Mesenteric fat pad (tissue), 1 donor: ENCODE measurements at places on chromosomes 2 and 18.

DNA sequence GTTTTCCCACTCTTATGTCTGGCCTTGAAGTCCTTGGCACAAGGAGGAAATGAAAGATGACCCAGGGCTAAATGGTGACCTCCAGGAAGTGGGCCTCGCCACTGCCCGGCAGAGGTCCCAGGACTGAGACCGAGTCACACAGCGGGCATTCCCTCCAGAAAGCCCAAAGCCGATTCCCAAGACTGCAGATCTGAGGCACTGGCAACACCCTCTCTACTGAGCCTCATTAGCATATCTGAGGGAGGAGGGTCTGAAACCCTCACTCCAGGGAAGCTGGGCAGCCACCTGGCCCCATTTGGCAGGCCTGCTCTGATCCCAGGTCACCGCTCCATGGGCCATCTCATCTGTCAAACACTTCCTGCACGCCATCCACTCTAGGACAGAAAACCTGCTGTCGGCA lies 29.1 kb downstream of the FAM178B start:
- no peak for DNase-seq

- DNase-seq, result no peak
Measured at GRCh38 chr2:6940820-6941219, 23.6 kb downstream of the RNF144A start.

DNA sequence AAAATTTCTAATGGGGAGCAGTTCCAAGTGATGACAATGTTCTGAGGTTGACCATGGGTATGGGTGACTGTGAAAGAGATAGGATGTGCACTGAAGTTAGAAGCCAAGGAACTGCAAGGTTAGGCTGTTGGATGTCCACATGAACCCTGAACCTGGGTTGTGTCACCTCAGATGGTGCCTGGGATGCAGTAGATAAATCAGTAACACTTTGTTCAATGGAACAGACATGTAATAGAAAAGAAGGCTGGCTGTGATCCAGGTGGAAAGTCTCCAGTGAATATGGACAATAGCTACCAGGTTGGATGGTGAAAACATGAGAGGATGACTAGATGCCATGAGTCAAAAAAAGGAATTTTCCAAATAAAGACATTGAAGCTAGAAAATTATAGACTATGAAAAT lies 131.4 kb downstream of the TRABD2A start:
- no peak for DNase-seq

GRCh38 chr2:47422016-47422415 lies 19.1 kb downstream of the MSH2 start:
- no peak for DNase-seq

GRCh38 chr2:59888015-59888414 lies 665.4 kb downstream of the BCL11A start:
- DNase-seq, result no peak

DNA sequence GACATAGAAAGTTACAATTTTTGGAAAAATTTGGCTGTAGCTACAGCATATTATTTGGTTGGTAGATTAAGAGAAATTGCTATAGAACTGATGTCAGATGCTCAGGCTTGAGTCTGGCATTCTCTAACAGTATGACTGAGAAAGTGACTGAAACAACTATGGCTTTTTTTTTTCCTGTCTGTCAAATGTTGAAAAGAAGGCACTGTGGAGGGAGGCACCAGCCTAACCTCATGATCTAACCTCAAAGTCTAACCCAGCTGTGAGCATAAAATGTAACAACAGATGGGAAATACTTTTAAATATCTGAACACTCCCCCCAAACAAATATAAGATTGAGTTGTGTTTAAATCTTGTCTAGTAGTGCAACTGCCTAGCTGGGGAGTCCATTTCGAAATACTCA lies 629.1 kb downstream of the LRP1B start:
- DNase-seq, result no peak

DNA sequence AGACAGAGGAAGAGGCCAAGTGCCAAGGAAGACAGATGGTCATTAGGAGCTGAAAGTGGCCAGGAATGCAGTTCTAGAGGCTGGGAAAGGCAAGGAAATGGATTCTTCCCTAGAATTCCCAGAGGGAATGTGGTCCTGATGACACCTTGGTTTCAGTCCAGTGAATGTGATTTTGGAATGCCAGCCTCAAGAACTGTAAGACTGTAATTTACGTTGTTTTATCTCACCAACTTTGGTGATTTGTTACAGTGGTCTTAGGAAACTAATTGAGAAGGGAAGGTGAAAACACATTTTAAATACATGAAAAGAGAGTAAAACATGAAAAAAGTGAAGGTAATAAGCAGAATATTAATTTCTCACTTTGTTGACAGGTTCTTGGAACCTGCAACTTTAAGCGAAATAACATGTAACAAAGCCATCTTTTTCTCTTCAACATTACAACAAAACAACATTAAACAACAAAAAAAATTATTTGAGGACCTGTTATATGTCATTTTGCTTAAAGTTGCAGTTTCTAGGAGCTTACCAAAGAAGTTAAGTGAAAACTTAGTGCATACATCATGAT lies 370.2 kb downstream of the METTL4 start:
- no peak for DNase-seq

DNA sequence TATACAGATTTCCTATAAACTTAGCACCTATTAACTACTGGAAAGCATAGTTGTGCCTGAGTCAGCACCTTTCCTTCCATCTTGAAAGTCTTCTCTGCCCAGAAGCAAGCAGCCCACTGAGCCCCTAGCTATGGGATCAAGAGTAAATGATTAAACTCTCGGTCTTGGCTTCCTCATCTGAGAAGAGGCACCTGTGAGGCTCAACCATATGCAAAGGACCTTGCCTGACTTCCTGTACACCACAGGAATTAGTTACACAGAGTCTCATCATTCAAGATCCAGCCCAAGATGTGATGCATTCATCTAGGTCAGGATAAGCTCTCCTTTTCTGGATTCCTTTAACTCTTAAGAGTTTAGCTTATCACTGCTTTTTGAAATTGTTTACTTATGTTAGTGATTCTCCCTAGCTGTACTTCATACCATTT lies 96.0 kb downstream of the CDH2 start:
- no peak for DNase-seq

- DNase-seq, result no peak
Measured at GRCh38 chr2:101900375-101900774, 91.4 kb upstream of the IL1R2 start.

- DNase-seq, result no peak
Measured at GRCh38 chr2:9364791-9365497, 58.4 kb downstream of the ITGB1BP1 start.

GRCh38 chr2:16103614-16104314 lies 163.4 kb downstream of the MYCN start:
- no peak for DNase-seq

GRCh38 chr2:214843823-214844222 lies 34.3 kb upstream of the BARD1 start:
- DNase-seq, result no peak

- no peak for DNase-seq
Measured at GRCh38 chr2:239382384-239382880, 18.4 kb downstream of the HDAC4 start.

DNA sequence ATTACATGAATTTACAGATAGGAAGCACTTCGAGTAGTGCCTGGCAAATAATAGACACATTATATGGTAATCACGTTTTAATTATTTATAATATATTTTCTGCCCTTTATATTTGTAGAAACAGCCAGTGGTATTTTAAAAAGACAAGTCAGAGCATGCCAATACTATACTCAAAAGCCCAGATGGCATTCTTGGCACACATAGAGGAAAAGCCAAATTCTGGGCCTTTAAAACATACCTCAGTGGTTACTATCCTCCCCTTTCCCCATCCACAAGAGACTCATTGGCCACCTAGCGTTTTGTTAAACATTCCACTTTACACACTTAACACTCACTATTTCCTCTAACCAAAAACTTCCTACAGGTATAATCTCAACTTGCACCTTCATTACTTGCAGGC lies 63.3 kb upstream of the ZNF804A start:
- no peak for DNase-seq

DNA sequence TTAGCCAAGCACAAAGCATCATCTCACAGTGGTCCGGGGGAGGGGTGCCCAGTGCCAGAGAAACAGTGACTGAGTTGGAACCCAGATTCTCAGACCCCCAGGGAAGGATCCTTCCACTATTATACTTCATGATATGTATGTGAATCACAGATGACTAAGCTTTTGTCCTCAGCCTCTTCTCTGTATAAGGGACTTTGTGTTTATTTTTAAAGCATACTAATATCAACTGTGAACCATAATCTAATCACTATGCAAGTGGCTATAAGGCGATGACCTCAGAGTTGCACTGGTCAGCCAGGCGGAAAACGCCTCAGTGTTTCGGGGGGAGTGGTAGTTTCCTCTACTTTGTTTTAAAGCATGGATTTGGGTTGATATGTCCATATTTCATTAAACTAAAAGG lies 160.4 kb upstream of the TMEM200C start:
- no peak for DNase-seq

GRCh38 chr2:229170171-229170570 lies 100.9 kb downstream of the PID1 start:
- DNase-seq, result no peak

DNA sequence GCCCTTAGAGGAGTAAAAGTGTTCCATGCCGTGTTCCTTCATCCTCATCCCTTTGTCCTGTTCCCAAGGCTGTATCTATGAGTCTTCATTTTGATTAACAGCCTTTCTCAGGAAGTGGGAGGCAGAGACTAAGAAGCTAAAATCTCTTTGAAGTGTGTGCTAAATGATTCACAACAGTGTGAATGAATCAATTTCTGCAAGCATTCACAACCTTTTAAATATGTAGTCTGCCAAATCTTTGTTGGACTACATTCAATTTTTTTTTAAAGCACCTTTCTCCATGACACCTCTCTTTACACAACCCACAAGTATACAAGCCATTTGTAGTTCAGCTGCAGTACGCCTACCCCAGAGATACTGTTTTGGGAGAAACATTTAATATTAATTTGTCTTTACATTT lies 408.6 kb upstream of the FANCL start:
- no peak for DNase-seq

DNA sequence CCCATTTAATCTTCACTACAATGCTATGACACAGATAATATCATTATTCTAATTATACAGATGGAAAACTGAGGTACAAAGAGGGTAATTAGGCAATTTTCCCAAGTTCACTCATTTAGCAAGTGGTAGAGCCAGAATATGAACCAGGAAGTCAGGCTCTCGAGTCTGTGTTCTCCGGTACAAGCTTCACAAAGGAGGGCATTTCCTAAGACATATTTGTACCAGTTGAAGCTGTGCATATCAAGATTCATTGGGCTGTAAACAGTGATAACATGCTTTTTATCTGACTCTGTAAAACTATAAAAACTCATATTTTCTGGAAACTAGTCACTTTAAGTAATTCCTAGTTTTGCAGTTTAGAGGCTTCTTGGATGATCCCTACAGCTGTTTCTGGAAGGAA lies 23.0 kb upstream of the CPS1 start:
- DNase-seq, result no peak

GRCh38 chr18:5841518-5841917 lies 53.8 kb downstream of the TMEM200C start:
- no peak for DNase-seq

GRCh38 chr2:19810637-19811036 lies 91.1 kb downstream of the TTC32 start:
- no peak for DNase-seq

GRCh38 chr2:238912916-238913875 lies 65.3 kb downstream of the TWIST2 start:
- peak; percentile 81 for DNase-seq

DNA sequence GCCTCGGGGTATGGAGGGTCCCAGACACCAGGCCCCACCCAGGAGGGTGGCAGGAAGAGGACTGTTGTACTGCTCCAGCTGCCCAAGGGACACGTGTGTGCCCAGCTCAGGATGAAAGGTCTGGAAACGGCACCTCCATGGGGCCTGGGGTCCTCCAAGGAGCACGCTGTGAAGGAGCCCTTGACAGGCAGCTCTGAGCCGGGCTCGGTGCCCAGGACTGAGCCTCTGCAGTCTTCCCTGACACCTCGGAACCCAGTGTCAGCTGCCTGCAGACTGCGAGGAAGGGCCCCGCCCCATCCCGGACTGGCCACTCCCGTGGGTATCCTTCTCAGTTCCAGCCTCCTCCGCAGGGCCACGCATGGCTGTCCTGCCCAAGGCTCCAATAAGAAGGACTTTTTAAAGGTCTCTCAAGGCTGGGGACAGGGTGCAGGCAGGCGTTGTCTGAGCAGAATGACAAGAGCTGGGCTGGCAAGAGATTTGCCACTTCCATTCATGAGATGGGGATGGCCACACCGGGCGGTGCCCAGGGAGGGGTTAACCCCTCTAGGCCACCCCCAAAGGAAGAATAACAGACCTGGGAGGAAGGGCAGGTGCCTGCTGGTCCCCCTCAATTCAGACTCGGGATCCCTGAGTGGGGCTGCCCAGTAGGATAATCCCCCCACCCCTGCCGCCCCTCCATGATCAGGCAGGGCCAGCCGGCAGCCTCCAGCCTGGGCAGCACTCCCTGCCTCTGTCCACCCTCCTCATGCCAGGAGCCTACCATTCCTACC lies 8.9 kb downstream of the ECEL1 start:
- no peak for DNase-seq

GRCh38 chr2:202608142-202608852 lies 26.5 kb upstream of the FAM117B start:
- no peak for DNase-seq

DNA sequence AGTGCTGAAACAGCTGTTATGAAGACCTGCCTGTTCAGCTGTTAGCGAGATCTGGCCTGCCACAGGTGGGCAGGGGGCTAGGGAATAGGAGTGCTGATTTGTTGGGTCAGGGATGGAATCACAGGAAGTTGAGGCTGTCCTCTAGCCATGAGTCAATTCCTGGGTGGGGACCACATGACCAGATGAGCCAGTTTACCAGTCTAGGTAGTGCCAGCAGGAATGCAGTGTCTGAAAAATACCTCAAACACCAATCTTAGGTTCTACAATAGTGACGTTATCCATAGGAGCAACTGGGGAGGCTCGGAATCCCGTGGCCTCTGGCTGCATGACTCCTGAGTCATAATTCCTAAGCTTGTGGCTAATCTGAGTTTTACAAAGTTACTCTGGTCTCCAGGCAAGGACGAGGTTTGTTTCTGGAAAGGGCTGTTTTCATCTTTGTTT lies 44.9 kb downstream of the DYSF start:
- DNase-seq, result peak; percentile 62

DNA sequence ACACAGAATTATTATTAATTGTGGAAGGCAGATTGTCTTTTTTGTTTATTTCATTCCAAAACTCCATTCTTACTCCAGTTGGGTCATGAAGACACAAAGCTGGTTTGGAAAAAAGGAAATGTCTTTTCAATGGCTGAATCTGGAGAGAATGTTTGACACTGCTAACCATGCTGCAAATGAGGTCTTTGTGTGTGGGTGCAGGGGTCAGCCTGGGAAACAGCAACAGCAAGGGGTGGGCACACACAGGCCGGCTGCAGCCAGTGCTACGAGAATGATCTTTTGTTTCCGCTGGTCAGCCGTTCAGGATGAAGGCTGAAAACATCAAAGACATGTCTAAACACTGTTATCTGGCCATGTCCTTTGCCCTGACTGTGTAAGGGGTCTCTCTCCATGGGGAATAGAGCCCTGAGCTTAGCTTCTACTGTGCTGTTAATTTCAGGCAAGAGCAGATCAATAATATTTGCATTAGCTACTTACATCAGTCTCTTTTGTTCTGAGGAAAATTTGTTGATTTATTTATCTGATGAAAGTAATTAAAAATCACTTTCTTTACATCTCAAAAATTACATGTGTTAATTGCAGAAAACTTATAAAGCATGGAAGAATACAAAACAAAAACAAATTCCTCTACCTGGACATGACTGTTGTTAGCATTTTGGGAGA lies 33.3 kb upstream of the E2F6 start:
- no peak for DNase-seq
